ENCODE measurements at places on chromosomes 5 and 9. TPM values are rescaled to one million over a fixed set of nuclear protein-coding genes. Genes with fewer than 3 reads are reported as not detected.

The DOCK2 gene
- 191 TPM for total RNA-seq

The GOLGA1 gene
- 14.1 TPM for total RNA-seq

The FAM221B gene
- not detected for total RNA-seq

GRCh38 chr9:116230051-116230632 lies 76.6 kb downstream of the PAPPA start:
- H3K27me3 ChIP-seq: peaks cover 3% of the 10 kb centered on the region
- DNase-seq: no peak
- H3K4me1 ChIP-seq: no peaks in the 10 kb centered on the region
- no peaks in the 10 kb centered on the region for H3K36me3 ChIP-seq
- no peak overlapping the region for H3K4me3 ChIP-seq
- no peak overlapping the region for H3K27ac ChIP-seq

GRCh38 chr9:107043886-107044285 lies 180.9 kb downstream of the ZNF462 start:
- no peaks in the 10 kb centered on the region for H3K4me1 ChIP-seq
- no peak for DNase-seq
- H3K27ac ChIP-seq: no peak overlapping the region
- H3K36me3 ChIP-seq: no peaks in the 10 kb centered on the region
- H3K4me3 ChIP-seq: no peak overlapping the region

DNA sequence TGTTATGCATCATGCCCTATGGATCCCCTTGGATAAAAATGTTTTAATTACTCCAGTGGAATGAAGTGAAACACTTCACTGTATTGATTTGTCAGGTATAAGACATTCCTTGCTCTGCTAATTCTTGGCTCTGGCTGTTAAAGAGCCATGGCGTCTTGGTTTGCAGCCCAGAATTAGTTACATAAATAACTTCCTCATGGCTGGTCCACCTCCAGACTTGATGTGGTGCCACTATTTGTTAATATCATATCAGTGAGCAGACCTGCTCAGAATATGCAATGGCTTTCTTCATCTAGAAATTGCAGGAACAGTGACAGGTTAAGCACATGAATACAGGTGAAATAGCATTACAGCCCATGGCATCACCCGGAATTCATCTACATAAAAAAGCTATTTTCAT lies 446.9 kb upstream of the GRIN3A start:
- H3K27me3 ChIP-seq: no peaks in the 10 kb centered on the region
- no peaks in the 10 kb centered on the region for H3K36me3 ChIP-seq

GRCh38 chr5:59698207-59699178 lies 195.0 kb downstream of the PDE4D start:
- no peak overlapping the region for H3K27ac ChIP-seq
- no peak for DNase-seq
- peaks cover 4% of the 10 kb centered on the region for H3K27me3 ChIP-seq
- no peaks in the 10 kb centered on the region for H3K36me3 ChIP-seq
- H3K4me1 ChIP-seq: no peaks in the 10 kb centered on the region
